Activated naive CD8-positive, alpha-beta T cell treated with anti-CD3 and anti-CD28 coated beads for 36 hours (primary cell): ENCODE measurements at places on chromosomes 16 and 17.

GRCh38 chr16:11793840-11794239, 3.2 kb downstream of the ZC3H7A start:
- no peak for DNase-seq

GRCh38 chr17:4565209-4566141, 5.1 kb upstream of the GGT6 start:
- peak; percentile 51 for DNase-seq

- no peak for DNase-seq
Observed at GRCh38 chr16:12794486-12795387, 8.9 kb downstream of the CPPED1 start.

DNA sequence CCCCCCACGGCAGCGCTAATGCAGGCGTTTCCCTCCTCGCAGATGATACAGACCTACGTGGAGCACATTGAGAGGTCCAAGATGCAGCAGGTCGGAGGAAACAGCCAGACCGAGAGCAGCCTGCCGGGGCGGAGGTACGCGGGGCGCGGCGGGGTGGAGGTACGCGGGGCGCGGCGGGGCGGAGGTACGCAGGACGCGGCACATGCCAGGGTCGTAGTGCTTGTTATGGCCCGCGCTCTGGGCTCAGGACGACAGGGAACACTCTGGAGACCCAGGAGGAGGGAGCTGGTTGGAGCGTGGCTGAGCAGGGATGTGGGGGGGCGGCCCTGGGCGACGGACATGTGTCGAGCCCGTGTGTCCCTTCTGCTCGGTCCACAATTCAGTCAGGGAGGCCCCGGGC, 23.4 kb downstream of the MAPK8IP3 start:
- DNase-seq: no peak

GRCh38 chr17:35142467-35142796, 329 bp upstream of the NLE1 start:
- no peak for DNase-seq

DNA sequence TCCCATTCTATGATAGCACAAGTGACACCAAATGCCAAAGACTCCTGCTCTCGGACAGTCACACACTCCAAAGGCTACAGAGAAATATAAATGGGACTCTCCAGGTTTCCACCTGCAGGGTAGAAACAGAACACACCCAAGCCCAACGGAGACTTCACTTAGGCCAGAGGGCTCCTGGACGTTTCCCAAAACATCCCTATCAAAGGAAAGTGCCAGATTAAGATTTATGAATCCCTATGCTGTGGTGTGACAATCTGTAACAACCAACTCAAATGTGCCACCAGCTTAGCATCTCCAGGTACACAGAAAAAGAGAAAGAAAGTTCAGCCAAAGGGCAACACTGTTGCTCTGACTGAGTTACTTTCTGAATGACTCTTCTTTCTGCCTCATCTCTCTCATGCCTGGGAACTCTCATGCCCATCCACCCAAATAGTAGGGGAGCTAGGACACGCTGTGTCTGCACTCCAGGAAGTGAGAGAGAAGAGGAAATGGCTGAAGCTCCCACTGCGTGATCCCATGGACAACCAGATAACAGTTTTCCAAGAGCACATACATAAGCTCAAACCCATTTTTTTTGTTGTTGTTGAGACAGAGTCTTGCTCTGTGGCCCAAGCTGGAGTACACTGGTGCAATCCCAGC, 49.7 kb downstream of the SMG6 start:
- peak; percentile 44 for DNase-seq

GRCh38 chr16:73060892-73061490, 13.1 kb upstream of the ZFHX3 start:
- no peak for DNase-seq

DNA sequence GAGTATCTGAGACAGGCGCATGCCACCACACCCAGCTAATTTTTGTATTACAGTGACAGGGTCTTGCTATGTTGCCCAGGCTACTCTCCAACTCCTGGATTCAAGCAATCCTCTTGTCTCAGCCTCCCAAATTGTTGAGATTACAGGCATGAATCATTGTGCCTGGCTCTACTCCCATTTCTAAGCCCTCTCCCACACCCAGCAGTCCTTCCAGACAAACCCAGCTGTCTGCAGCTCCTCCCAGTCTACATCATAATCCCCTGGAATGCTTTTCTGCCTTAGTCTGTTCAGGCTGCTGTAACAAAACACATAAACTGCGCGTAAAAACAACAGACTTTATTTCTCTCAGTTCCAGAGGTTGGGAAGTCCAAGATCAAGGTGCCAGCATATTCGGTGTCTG, 144.5 kb downstream of the GRIN2A start:
- no peak for DNase-seq

- no peak for DNase-seq
Observed at GRCh38 chr17:17120294-17120693, 78.0 kb downstream of the MPRIP start.

DNA sequence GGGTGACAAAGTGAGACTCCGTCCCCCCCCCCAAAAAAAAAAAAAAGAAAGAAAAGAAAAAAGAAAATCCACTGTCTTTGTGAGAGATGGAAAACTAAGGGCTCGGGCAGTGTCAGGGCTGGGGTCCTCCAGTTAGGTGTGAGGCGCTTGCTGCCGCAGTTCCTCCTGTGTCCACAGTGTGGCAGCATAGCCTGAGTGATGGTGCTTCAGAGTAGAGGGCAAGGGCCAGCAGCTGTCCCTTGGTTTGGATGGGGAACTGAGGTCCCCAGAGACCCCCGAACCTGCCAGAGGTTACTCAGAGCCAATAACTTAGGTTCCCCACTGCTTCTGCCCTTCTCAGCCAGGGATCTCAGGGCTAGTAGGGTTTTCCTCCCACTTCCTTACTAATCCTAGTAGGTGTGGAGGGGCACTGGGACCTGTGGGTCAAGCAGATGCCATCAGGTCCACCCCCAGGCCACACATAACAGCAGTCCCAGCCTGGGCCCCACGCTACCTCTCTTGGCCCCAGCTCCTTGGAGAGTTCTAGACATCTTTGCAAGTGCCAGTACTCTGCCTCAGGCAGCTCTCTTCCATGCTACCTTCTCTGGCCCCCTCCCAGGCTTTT, 7.9 kb upstream of the LLGL1 start:
- peak; percentile 72 for DNase-seq
